ENCODE measurements at places on chromosomes 2 and 18.

GRCh38 chr2:119216994-119217393, 6.6 kb upstream of the STEAP3 start:
- no peak for DNase-seq

- DNase-seq = no peak
Observed at GRCh38 chr2:212539072-212539880, 674 bp upstream of the ERBB4 start.

DNA sequence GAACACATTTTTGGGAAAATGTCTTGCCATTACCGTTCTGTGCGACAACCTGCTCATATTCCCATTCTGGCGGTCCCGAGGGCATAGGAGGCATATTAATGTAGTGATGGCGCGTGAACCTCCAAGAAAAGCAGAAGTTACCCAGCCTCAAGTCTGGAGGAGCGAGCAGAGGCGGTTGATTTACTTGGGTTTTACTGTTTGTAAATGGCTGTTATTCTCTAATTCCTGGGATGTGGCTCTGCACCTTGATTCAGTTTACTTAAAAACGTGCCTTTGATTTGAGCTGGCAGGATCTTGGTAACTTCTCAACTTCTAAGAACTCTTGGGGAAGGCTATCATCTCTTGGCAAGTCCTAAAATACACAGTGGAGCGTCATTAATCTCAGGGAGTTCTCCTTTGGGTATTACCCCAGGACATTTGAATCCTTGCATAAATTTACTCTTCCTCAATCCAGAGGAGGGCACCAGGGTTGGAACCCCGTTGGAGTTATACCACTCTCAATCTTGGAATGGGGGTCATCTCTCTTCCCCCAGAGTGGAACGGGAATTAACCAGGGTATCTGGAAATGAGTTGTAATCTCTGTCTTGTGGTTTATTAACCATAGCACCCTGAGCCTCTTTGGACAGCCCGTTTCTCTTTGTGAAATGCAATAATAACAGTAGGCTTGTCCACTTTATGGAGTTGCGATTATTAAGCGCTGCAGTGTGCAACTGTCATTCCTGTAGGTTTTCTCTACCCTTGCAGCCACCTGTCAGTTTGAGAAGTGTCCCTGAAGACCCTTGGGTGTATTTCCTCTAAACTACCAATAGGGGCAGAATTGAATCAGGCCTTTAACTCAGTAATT, 2.1 kb downstream of the HK2 start:
- peak; percentile 14 for DNase-seq

DNA sequence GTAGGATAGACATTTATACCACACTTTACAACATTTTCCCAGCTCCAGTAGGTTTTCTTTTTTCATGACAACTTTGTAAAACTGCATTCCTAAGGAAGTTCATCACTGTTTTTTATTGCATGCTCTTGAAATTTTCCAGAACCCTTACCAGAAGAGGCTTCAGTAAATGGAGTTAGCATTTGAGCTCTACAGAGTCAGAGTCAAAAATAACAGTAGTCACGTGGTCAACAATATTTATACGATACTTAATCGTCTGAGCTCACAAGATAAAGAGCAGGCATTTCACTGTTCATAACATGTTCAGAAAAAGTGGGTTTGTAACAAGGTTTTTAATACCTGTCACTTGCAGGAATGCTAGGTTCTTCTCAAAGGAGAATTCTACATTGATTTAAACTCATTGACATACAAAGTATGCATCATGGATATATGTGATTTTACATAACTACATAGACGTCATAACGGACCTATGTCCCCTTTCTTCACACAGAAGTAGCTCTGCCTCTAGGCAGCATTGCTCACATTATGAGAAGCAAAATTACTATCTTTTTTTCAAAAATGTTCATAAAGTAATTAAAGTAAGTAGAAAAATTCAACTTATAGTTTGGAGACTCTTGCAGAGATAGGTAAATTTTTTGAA, 187.0 kb upstream of the COL3A1 start:
- no peak for DNase-seq

DNA sequence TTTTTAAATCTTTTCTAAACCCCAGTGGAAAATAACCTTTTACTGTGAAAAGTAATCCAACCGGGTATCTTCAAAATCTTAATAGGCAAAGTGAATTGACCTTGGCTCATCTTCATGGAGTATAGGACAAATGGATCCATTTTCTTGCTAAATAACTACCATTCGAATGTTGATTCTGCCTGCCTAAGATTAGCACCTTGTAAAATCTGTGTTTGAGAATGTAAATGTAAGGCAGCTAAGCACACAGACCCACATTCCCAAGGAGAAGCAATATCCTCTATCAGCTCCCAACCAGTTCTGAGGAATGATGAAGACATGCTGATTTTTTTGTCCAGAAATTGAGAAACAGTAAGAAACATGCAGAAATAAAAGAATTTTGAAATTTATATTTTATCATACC, 509.8 kb upstream of the SMIM21 start:
- no peak for DNase-seq

GRCh38 chr18:37572736-37573135, 7.1 kb upstream of the CELF4 start:
- DNase-seq = no peak

- no peak for DNase-seq
Observed at GRCh38 chr2:168256448-168256847, 9.1 kb upstream of the STK39 start.

DNA sequence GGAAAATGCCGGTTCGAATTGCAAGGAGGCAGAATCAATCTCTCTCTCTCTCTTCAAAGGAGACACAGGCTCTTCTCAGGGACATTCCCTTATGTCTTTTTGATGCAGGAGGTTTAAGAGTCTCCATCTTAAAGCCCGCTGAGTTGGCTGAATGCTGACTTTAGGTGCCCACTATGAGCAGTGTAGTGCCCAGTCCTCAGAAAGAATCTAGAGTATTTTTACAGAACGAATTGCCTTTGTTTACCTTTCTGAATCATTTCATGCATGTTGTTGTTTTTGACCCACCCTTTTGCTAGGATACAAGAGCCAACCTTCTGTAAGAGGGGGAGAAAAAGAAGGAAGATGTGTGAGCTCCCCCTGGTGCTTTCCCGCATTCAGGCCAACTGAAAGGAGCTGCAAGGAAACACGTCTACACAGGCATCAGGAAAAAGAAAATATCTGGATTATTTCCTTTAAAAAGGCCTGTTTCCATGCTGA, 193.5 kb upstream of the TCF4 start:
- DNase-seq = no peak

DNA sequence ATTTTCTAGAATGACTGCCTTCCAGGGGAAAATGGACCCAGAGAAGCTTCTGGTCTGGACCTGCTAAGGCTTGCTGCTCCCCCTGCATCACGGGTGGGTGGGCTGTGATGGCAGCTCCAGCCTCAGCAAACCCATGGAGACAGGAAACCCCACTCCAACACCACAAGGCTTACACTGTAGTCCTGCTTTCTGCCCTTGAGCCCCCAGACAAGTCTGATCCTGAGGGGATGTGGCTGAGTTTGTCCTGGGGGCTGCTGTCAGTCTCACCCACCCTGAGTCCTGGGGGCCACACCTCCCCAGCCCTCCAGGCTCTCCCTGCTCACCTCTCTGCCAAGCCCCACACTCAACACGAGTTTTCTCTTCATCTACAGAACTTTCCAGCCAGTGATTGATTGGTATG, 279.4 kb downstream of the EIPR1 start:
- DNase-seq = no peak

DNA sequence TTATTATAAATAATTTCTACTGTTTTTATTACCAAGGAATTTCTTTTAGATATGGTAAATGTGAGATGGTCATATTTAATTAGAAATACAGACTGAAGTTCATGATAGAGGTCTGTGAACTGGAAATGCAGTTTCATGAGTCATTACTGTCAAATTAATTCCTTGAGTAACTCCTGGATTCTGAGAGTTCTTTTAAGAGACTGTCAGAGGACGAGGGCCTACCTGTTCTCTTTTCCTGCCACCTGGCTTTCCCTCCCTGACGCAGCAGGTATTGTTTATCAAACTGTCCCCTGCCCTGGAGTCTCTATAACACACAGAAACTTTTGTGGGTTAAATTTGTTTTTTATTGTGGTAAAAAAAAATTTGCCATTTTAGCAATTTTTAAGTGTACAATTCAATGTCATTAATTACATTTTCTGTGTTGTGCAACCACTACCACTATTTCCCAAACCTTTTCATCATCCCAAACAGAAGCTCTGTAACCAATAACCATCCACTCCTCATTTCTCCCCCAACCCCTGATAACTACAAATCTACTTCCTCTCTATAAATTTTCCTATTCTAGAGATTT, 142.6 kb downstream of the DIS3L2 start:
- DNase-seq = no peak

- DNase-seq = no peak
Observed at GRCh38 chr2:150624001-150624401, 136.5 kb upstream of the RND3 start.

GRCh38 chr18:54824761-54825160, 3.5 kb upstream of the RAB27B start:
- DNase-seq = no peak

DNA sequence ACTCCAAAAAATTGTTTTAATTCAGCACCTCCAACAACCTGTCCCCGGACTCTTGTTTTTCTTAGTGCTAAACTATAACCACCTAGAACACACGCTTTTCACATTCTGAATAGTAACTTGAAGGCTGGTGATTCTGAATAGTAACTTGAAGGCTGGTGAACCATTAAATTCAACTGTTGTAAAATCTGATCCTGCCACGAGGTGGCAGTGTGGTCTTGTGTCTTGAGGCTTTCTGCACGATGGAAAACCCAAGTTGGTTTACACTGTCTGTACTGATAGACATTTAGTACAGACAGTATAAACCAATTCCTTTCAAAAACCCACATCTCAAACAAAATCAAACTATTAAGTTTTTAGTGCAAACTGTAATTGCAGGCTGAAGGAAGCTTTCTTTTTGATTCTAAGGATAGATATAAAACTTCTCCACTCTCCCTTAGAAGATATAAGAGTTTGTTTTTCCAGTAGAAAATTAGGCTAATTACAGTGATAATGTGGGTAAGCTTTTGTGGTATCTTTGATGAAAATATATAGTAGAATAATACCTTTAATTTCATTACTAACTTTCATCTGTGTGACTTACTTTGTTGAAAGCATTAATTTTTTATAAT, 57.6 kb downstream of the VAPA start:
- DNase-seq = peak; percentile 57

DNA sequence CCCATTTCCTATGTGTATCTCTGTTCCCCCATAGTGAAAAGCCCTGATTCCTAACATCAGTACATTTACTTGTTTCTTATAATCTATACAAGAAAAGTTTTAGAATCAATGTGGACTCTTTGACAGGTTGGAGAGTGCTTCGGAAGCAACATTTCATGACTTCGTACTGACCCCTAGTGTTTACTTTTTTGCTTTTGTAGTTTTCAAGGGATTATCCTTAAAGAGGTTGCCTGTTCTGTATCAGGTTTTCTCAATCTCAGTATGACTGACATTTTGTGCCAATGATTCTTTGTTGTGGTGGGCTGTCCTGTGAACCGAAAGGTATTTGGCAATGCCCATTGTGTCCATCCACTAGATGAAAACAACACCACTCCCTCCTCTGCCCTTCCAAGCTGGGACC, 43.3 kb upstream of the SERPINB2 start:
- no peak for DNase-seq

DNA sequence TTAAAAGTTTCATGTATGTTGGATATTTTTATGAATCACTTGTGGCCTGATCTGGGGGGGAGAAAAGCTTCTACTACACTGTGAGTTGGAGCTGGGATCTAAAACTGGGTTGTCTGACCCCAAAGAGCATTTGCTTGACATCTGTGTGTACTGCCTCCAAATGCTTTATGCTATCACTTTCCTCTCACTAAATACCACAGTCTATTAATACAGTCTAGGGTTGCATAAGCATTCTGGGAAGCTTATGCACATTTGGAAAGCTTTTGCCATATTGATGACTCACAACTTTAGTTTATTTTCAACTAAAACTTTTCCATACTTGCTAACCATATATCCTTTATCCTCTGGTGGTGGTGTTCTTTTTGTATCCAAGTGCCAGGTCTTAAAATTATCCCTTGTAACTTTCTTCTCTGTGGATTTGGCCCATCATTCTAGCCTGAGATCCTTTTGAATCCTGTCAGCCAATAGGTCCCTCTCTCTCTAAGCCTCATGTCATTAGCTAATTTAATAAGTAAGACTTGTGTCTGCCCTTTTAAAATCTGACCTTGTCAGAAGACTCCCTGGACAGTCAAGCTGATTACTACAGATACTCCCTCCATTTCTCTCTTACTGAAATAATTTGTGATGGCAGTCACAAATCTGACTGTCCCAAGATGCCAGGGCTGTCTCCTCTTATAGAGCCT, 72.7 kb downstream of the NXPH2 start:
- DNase-seq = no peak

DNA sequence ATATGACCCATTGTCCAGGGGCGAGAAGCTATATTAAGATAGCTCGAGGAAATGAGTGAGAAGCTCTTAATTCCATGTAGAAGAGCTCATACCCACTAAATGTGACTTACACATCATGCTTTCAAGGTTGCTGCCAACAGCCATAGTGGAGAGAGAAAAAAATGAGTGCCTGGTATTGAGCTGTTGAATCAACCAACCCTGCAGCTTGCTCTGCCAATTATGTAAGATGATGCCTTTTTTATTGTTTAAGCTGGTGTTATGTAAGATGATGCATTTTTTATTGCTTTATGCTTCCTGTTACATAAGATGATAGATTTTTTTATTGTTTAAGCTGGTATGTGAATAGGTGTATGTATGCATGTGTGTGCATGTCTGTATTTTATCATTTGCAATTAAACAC, 228.2 kb downstream of the CCDC178 start:
- DNase-seq = no peak

- DNase-seq = no peak
Observed at GRCh38 chr2:117948615-117949014, 65.3 kb downstream of the CCDC93 start.

DNA sequence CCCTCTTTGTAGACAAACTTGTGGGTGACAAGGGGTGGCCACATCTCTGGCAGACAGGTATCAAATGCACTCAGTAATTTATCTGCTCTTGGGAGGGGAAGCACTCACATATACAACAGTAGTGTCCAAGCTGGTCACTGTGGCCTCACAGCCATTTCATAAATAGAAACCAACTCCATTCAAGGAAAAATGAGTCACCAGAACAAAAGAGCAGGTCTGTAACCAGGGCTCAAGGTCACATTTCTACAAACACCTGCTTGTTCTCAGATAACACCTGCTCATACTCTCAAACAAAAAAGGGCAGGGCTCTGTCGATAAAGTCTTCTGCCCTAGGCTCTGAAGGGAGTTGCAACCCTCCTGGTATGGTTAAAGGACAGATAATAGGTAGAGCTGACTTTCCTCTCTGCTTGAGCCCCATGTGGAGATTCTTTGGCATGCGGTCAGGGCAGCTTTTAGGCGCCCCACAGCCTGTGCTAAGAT, 459.0 kb downstream of the BCL11A start:
- no peak for DNase-seq

GRCh38 chr2:185484602-185485001, 254.0 kb upstream of the FSIP2 start:
- no peak for DNase-seq
